Keratinocyte (primary cell): ENCODE measurements at places on chromosomes 2 and 18. TPM values are rescaled to one million over a fixed set of nuclear protein-coding genes. Genes with fewer than 3 reads are reported as not detected.

- H3K4me3 ChIP-seq: no peak overlapping the region
- no peak for DNase-seq
- no peaks in the 10 kb centered on the region for H3K36me3 ChIP-seq
- H3K4me1 ChIP-seq: peaks cover 6% of the 10 kb centered on the region
Measured at GRCh38 chr2:189285349-189285748, 105.8 kb upstream of the COL5A2 start.

CD28 gene
- 0.01 TPM in 1 of 3 replicates, not detected in the others for polyA plus RNA-seq

COLEC11 gene
- polyA plus RNA-seq: not detected in 3 replicates

EMX1 gene
- not detected in 3 replicates for polyA plus RNA-seq

DNA sequence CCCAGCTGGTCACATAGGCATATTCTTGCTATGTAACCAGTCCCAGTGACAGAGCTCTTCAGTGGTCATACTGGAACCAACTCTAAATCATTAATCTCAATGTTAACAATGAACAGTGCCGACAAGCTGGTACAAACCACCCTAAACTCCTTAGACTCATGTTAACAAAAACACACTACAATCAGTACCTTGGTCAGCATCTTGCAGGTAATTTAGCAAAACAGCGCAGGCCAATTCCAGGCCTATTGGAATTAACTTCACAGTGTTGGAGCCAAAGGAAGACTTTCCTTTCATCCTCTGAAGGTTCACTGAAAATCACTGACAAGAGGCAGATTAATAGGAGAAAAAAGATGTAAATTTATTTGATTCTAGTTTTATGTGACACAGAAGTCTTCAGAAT, 396.4 kb downstream of the PIK3C3 start:
- no peaks in the 10 kb centered on the region for H3K27me3 ChIP-seq
- no peaks in the 10 kb centered on the region for H3K36me3 ChIP-seq
- no peak overlapping the region for H3K4me3 ChIP-seq

GRCh38 chr2:101781326-101781725, 83.8 kb downstream of the MAP4K4 start:
- DNase-seq: no peak
- H3K4me1 ChIP-seq: peaks cover 2% of the 10 kb centered on the region
- peaks cover 3% of the 10 kb centered on the region for H3K36me3 ChIP-seq
- H3K27me3 ChIP-seq: no peaks in the 10 kb centered on the region

GRCh38 chr18:51077217-51077616, 47.2 kb downstream of the SMAD4 start:
- no peak overlapping the region for H3K27ac ChIP-seq
- H3K4me1 ChIP-seq: no peaks in the 10 kb centered on the region
- H3K4me3 ChIP-seq: no peak overlapping the region
- DNase-seq: no peak
- H3K27me3 ChIP-seq: no peaks in the 10 kb centered on the region

GRCh38 chr2:98348066-98348561, 1.9 kb downstream of the CNGA3 start:
- H3K4me3 ChIP-seq: no peak overlapping the region
- H3K36me3 ChIP-seq: no peaks in the 10 kb centered on the region
- H3K4me1 ChIP-seq: no peaks in the 10 kb centered on the region
- peaks cover 62% of the 10 kb centered on the region for H3K27me3 ChIP-seq

FBXO36 gene
- polyA plus RNA-seq: 1.6 to 2.3 TPM (median 1.7 TPM) in 3 replicates
